Spleen (tissue), 13 donors: ENCODE measurements at places on chromosomes 2 and 18. TPM values are rescaled to one million over a fixed set of nuclear protein-coding genes. Genes with fewer than 3 reads are reported as not detected.

The AAK1 gene
- total RNA-seq: 91.0 TPM

DNA sequence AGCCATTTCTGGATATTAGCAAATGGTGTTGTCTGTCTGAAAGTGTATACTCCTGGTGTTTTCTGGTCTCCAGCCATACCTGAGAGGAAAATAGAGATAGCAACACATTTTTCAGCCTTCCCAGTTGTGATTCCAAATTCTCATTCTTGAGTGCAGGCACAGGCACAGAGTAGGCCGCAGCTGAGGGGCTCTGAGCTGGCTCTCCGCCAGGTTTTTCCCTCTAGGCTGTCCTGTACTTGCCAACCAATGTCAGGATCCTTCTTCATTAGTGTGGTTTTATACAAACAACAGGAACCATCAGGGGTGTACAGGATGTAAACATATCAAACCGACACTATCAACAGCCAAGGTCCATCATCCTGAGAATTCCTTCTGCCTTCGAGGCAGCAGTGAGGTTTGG is 1733.6 kb upstream of the CELF4 start:
- DNase-seq: no peak

- no peak for DNase-seq
Measured at GRCh38 chr2:234502285-234502918, 5.5 kb upstream of the ARL4C start.

GRCh38 chr18:12053289-12053688 is 40.4 kb upstream of the ANKRD62 start:
- DNase-seq: no peak

DNA sequence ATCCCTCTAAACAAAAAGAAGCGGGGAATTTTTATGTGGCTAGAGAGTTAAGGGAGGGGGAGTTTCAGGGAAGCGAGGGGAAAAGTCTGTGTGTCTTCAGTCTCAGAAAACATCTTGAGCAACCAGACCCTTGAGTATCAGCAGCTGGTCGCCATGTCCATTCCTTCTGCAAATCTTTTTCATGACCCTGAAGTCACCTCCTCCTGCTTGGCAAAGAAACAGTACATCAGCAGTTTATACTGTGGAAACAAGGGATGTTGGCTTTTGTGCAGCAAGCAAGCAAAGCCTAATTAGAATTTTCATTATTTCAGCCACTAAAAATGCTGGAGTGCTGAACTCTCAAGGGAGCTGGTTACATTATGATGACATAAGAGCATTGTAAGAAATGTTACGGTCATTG is 187.4 kb upstream of the SLC8A1 start:
- no peak for DNase-seq

DNA sequence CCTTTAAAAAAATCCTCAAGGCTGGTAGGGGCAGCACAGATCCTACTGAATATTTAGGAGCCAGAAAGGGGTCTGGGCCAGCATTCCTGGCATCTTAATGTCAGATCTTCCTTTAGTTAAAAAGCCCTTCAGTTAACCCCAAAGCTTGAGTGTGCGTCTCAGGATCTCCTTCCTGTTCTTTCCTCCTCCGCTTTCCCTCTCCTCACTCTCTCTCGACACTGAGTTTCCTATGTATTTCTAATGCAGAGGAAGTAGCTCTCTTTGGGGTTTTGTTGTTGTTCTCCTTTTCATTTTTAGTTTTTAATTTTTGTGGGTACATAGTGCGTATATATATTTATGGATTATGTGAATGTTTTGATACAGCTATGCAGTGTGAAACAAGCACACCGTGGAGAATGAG is 109.9 kb upstream of the COPS8 start:
- DNase-seq: no peak
